ENCODE measurements at places on chromosomes 1 and 21.

- no peak for DNase-seq
Observed at GRCh38 chr1:199102239-199102638, 463.4 kb downstream of the PTPRC start.

DNA sequence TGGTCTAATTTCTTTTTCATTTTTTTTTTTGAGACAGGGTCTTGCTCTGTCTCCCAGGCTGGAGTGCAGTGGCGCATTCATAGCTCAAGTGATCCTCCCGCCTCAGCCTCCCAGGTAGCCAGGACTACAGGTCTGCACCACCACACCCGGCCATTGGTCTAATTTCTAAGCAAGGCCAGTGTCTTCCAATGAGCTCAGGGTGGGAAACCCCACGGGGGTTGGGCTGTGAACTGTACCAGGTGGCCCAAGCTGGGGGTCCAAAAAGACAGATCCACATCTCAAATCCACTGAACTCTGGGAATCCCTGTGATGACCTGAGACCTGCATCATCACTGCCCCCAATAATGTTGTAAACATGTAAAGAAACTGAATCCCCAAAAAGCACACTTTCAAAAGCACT is 79.5 kb downstream of the BCAR3 start:
- no peak for DNase-seq

DNA sequence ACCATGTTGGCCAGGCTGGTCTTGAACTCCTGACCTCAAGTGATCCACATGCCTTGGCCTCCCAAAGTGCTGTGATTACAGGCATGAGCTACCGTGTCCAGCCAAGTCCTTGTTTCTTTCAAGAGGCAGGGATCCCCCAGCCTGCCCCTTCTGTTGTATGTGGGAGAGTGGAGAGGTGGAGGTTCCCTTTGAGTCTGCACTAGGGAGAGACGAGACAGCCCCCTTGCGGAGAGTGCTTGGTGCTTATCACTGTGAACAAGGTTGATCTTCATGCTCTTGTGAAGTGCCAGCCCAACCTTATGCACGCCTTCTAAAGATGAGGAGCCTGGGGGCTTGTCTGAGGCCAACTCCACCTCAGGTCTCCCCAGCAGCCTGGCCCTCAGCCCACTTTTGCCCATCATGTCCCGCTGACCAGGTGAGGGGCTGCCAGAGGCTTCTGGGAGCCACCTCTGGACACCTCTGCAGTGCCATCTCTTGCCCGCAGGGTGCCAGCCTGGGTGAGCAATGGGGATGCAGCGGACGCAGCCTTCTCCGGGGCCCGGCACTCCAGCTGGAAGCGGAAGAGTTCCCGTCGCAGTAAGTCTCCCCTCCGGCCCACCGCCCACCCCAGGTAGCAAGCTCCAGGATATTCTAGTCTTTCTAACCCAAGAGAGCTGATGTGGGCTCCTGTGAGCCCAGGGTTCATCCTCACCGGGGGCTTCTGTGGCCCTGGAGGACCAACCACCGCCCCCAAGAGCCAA is 62.3 kb downstream of the ARHGEF10L start:
- DNase-seq: no peak

GRCh38 chr1:222136869-222137268 is 395.0 kb upstream of the DUSP10 start:
- DNase-seq: no peak

GRCh38 chr1:154935749-154936554 is 567 bp downstream of the PMVK start:
- DNase-seq: no peak

All from HAP-1 (cell line).